T-helper 1 cell (primary cell): ENCODE measurements at places on chromosomes 7 and 10.

DNA sequence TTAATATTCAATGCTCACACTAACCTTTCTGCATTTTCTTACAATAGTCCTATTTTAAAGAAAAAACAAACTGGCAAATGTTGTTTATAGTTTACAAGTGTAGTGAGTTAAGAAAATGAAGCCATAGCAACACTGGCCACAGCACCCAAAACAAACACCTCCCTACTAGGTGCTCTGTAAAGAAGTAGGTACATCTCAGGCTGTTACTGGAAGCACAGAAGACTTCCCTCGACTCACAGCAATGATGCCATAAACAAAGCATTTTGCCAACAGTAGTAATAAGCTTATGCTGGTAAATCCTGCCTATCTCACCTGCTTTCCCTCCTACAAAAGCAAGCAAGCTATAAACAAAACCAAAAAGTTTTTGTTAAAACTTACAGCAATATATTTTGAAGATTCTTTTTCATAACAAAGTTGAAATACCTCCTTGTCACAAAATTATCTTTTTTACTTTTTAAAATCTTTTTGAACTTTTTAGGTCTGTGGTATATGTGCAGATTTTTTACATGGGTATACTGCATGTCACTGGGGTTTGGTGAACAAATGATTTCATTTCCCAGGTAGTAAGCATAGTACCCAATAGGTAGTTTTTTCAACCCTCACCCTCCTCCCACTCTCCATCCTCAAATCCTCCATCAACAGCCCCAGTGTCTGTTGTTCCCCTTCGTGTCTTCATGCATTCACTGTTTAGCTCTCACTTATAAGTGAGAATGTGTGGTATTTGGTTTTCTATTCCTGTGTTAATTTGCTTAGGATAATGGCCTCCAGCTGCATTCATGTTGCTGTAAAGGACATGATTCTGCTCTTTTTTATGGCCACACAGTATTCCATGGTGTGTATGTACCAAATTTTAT, 28.4 kb downstream of the COA1 start:
- DNase-seq = no peak

DNA sequence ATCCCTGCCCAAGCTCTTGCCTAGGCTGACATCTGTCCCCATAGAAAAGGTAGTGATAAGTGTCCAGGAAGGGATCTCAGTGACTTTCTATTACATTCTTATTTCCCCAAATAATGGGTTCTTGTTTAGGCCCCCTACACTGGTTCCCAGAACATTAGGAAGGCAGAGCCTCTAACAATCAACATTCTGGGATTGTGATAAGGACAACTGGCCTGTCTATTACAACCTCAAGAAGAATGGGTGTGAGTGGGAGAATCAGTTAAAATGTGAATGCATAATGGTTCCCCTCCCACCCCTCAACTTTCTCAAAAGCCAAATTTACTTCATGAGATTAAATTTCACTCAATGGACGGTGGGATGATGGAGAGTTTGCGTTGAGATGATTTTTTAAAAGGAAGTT, 6.4 kb upstream of the ANKRD1 start:
- no peak for DNase-seq

- no peak for DNase-seq
These were observed 40.3 kb downstream of the SGCE start for GRCh38 chr7:94615666-94616065.

DNA sequence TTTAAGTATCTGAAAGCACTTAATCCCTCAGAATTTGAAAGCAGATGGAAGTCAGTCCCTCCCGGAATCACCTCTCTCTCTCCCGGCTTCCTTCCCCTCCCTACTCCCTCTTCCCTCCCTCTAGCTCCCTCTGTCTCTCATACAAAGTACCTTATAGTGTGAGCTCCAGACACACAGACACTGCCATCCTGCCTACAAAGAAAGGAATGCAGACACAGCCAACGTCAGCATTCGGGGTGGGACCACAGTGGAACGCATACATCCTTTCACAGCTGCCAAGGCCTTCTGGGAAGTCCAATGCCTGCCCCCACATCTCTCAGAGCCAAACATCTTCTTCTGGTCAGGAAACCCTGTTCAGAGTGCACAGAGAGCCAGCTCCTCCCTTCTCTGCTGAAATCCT, 9.3 kb downstream of the NOD1 start:
- no peak for DNase-seq

- no peak for DNase-seq
These were observed 22.3 kb downstream of the KLHDC10 start for GRCh38 chr7:130092598-130092997.

- DNase-seq = no peak
These were observed 26.1 kb downstream of the PRSS58 start for GRCh38 chr7:142231716-142232115.

DNA sequence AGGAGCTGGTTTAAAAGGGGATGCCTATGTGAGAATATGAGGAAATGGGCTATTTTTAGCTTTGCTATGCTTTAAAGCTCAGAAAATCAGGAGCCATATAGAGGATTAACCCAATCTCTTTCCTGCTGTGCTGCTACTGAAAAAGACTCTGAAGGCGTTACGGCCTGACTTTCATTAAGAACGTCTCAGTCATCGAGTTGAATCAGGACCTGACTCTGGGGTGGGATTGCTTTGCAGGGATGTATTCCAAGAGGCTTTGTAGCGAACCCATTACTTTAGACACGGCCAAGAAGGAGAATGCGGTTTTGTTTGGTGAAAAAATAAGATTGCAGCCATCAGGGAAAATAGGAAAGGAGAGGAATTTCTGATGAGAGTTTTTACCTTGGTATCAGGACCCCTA, 426.9 kb downstream of the CCSER2 start:
- no peak for DNase-seq

- DNase-seq = no peak
These were observed 9.9 kb downstream of the NYAP1 start for GRCh38 chr7:100493476-100494264.

GRCh38 chr7:111521660-111522059, 40.6 kb downstream of the IMMP2L start:
- no peak for DNase-seq

DNA sequence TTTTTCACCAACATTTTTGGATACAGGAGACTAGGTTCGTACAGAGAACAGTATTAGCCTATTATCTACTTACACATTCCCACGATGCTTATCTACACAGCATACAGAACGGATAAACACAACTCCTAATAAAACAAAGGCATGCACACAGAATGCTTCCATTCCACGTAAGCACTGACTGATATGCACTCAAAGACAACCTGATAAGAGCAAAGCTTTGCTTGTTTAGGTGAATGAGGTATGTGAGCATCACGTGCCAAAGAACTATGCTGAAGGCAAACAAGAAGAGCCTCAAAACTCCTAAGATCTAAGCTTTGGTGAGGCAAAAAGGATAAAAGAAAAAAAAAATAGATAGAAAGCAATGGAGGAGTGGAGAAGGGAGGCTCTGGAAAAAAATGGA, 413.5 kb upstream of the LRRN3 start:
- no peak for DNase-seq

GRCh38 chr7:34135924-34136323, 230.6 kb downstream of the BMPER start:
- no peak for DNase-seq

GRCh38 chr7:52502281-52502680, 533.2 kb upstream of the POM121L12 start:
- no peak for DNase-seq

DNA sequence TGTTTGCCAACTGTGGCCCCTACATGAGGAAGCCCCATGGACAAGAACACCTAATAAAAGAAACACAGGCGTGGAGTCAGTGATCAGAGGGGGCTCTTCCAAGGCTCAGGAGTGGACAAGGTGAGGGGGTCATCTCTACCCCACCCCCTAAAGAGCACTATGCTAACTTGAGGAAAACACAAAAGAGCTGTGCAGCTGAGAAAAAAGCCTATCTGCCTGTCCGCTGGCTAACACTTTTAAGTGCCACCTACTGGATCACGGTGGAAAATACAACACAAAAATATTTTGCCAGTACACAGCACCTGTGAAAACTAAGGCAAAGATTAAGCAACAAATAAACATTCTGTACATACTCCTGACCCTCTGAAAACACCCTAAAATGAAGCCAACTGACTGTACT, 53.1 kb upstream of the COBL start:
- no peak for DNase-seq

- no peak for DNase-seq
These were observed 82.1 kb downstream of the PKD1L1 start for GRCh38 chr7:47866120-47866519.

DNA sequence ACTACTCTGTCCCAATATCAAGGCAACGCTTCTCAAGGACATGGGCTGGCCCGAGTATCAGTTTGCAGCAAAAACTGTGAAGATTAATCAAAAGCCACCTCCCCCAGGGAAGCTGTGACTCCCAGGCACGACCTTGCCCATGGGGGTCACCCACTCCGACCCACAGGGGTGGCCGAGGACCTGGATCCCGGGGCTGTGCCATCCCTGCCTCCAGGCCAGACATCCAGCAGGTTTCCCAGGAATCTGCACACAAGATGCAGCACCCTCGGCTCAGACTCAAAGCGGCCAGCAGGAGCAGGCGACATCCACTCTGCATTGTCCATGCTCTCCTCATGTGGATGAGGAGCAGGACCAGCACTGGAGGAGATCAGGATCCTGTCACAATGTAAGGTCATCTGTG, 39.8 kb downstream of the PTPRN2 start:
- DNase-seq = no peak

GRCh38 chr7:2903682-2904162, 59.6 kb upstream of the GNA12 start:
- DNase-seq = no peak

DNA sequence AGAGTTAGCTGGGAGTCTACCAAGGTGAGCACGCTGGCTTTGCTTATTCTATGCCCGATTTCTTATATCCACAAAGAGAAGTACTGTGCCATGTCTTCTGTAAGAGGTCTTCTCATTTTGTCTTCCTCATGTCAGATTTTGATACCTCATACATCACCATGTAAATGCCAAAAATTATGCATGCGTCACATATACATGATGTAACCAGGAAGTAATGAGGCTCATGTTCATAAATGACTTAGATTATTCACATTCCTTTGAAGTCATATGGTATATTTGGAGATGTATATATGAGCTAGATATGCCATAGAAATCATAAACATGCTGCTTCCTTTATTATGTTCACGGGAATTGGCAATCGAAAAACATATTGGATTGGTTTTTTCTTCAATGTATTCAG, 97.7 kb upstream of the CELF2 start:
- DNase-seq = no peak

- DNase-seq = no peak
These were observed 45.8 kb upstream of the SKAP2 start for GRCh38 chr7:26910221-26910620.

DNA sequence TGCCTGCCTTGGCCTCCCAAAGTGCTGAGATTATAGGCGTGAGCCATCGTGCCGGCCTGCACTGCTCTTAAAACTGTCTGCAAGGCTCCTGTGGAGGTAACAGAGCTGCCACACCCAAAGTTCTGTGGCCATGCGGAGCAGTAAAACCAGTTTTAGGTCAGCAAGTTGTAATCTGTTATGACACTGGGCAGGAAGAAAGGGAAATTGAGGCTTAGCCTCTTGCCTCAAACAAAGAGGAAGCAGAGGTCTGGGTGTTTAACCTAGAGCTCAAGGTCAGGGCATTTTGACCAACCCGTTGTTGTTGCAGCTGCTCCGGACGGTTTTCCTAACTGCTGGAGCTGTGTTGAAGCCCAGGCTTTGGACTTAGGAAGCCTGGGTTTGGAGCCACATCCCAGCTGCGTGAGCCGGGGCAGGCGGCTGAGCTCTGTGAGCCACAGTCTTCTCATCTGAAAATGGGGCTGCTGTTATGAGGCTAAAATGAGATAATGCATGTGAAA, 7.4 kb upstream of the RRP12 start:
- DNase-seq = no peak

- DNase-seq = no peak
These were observed 29.4 kb upstream of the GOLGA7B start for GRCh38 chr10:97820096-97820704.

- DNase-seq = no peak
These were observed 248.4 kb downstream of the WDR11 start for GRCh38 chr10:121099592-121099991.

DNA sequence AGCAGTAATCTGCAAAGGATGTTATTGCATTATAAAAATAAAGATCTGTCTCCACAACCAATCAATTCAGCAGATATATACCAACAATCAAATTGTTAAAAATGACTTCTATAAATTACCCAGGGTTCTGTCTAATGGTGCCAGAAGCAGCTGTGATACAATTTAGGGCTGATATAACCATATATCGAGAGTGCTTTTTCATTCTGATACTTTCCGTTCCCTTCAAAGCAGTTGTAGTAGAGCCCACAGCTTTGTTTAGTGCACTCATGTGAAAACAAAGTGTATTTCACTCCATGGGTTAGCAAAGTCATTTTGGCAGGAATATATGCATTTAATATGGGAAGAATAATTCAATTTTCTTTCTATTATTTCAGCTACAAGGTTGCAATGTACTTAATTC, 83.1 kb upstream of the CHCHD3 start:
- no peak for DNase-seq

GRCh38 chr10:43261578-43262396, 5.1 kb downstream of the RASGEF1A start:
- DNase-seq = no peak
